ENCODE measurements at places on chromosomes 4 and X.
A peak's percentile ranks its signal among the peaks of the same experiment; 100 is the strongest.

GRCh38 chr4:137430171-137430570, 102.1 kb downstream of the PCDH18 start:
- DNase-seq, result no peak

GRCh38 chrX:27966955-27967354, 14.3 kb downstream of the DCAF8L1 start:
- peak; percentile 12 for DNase-seq

DNA sequence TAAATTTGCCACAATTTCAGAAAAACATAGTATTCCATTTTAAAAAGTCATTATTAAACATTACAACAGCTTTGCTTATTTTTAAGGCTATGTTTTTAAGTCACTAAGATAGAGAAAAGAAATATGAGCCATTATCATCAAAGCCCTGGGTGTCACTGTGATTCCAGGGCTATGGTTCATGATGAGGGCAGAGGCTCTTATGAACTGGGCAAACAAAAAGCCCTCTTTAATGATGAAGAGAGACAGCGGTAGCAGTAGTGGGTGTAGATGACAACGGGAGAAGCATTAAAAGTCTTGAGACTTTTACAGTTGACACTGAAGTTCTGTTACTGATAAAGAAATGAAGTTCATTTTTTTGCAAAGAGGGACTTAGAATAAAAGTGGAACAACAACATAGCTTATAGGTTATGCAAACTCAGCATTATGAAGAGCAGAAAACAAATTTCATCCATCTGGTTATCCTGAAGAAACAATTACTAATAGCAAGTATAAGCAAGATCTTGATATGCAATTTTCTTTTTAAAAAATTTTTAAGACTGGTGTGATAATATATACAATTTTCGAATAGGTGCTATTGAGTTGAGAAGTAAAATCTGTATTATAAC, 202.7 kb upstream of the ETNPPL start:
- no peak for DNase-seq

GRCh38 chr4:146478009-146478408, 43.7 kb downstream of the SLC10A7 start:
- DNase-seq, result no peak

- peak; percentile 54 for DNase-seq
Measured at GRCh38 chr4:110049951-110050925, 137.6 kb downstream of the EGF start.

- no peak for DNase-seq
Measured at GRCh38 chr4:78613522-78614321, 62.2 kb downstream of the ANXA3 start.

DNA sequence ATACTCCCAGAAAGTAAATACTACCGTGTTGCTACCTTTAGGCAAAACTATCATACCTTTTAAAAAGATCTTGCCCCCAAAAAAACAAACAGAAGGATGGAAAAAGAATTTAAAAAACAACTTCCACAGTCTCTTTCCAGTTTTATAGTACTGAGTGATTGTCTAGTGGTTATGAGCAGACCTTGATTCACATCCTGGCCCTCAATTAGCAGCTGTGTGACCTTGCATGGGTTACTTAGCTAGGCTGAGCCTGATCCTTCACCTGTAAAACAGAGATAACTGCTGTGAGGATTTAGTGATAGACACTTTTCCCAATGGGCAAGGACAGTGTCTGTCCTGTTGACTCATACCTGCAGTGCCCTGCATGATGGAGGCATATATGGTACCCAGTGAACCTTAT, 49.0 kb downstream of the SMAD1 start:
- DNase-seq, result no peak

DNA sequence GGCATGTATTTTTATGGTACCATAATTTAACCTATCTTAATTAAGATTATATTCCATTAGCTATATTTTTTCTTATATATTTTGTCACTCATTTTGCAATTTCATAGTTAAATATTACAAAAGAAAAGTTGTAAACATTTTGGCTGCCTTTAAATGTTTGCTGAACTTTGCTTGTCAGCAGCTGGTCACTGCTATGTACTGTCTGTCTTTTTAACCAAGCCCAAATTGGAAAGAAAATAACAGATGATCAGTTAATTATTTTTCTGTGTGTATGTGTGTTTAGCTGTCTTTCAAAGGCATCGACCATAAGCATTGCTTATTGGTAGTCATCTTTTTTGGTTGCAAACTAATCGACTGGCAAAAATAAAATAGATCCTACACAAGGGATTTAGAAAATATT, 54.4 kb upstream of the SMAD1 start:
- no peak for DNase-seq

GRCh38 chr4:41232856-41233255, 18.5 kb upstream of the APBB2 start:
- no peak for DNase-seq

DNA sequence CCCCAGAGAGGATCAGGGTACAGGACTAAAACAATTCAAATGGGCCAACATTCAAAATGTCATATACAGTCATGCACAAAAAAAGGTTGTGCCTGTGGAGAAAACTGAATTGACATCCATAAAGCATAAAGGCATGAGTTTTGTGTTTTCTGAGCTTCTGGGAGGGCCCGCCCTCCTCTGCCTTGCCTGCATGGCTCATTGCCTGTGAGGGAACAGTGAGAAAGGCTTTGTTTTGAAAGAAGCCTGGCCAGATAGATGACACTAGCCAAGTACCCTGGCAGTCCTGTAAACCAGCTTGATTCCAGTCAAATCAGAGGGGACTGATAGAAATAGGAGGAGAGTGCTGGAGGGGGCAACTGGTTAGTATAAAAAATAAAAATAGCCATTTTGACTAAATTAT, 194.3 kb downstream of the KIT start:
- no peak for DNase-seq

GRCh38 chr4:61201961-61202637, 2.0 kb downstream of the ADGRL3 start:
- DNase-seq, result peak; percentile 19

DNA sequence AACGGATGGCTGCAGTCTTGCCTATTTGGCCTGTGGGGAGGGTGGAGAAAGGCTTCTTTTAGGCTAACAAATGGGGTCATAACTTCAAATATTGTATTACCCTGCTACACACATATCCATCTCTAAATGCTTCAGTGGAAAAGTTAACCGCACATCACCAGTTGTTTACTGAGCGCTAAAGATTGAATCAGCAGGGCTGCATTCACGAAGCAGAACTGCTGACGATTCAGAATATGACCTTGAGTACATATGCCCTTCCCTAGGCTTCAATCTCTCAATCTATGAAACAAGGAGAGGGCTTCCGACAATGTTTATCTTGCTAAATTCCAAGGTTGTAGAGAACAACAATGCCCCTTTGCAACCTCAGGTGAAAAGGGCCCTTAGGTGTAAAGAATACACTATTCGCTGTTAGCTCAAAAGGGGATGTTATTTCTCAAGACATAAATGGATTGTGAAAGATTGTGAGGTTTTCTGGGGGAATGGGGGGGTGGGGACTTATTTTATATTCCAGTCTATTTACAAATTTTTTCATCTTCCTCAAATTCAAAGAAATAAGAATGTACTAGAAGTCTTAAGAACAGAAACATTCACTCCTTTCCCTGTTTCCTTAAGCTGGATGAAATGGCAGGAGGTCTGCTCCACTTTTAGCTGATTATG, 2.6 kb upstream of the ATP6AP2 start:
- DNase-seq, result no peak

DNA sequence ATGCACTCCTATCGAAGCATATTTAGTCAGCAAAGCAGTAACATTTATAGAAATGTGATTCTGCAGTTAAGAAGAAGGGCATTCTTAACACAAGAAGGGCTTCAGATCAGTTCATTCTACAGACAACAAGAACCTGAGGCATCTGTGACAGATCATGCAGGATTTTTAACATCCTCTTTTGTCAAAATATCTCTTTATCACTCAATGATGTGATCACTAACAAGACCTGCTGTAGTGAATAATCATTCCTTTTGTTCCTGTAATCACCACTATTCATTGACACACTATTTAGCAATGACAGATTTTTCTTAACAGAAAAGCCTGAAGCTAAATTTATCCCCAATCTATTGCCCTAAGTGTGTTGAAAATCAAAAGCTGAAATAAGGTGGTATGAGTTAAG, 47.8 kb upstream of the ARHGAP24 start:
- no peak for DNase-seq

DNA sequence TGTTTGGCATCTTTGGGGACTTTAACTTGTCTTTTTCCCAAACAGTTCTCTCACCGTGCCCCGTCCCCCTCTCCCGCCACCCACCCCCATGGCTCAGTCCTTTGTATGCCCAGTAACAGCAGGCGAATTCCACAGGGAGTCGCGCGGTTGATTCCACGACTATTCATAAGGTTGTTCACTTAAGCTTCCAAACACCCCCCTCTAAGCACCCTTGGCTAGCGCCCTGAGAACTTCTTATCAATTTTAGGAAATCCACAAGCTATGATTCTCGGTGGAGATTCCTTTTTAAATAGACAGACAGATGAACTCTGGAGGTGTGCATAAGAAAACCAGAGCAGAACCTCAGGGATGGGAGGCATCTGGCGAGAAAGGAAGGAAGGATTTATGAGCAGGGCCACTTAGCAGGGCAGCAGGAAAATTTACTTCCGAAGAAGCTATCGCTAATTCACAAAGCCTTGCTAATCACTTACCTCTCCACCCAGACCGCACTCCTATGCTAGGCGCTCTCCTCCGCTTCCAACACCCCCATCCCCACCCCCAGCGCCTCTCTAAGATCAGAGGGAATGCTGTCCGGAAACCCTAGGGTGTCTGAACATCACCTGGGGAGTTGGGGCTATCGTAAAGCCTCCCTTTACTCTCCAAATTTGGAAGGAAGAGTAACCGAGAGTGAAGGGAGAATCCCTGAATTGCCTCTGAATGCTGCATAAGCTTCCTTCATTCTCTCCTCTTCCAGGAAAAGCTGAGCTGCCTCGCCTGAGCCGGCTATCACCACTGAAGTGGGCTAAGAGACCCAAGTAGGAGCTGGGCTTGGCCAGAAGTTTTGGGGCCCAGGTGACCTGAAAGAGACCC, 1.7 kb downstream of the UNC5C start:
- DNase-seq, result no peak

DNA sequence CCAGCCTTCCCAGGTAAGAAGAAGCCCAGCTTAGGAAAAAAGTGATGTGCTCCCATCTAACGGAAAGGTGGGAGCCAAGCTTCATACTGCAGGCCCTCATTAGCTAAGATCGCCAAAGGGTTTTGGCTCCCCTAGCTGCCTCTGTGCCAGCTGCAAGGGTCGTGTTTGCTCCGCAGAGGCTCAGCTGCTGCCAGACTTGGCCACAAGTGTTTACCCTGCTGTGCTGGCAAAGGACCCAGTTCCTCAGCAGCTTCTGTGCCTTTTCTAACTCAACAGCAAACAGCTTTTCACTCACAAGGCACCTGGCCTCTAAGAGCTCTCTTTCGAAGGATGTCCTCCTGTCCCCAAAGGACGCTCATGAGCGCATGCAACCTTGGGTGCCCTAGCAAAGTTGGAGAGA, 12.2 kb upstream of the VMA21 start:
- no peak for DNase-seq

DNA sequence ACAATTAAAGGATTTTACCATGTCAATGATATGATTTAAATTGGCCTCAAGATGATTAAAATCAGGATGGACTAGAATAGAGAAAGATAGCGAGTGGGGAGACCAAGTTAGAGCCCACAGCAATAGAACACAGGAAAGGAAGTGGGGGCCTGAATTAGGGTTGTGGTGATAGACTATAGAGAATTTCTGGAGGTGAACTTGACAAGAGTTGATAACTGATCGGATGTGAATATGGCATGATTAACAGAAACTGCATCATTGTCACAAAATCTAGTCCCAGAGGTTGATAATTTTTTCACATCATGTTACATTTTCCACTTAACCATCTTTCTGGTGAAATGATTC, 26.3 kb upstream of the TRPC3 start:
- no peak for DNase-seq

- DNase-seq, result no peak
Measured at GRCh38 chr4:150781191-150781590, 199.2 kb downstream of the MAB21L2 start.

DNA sequence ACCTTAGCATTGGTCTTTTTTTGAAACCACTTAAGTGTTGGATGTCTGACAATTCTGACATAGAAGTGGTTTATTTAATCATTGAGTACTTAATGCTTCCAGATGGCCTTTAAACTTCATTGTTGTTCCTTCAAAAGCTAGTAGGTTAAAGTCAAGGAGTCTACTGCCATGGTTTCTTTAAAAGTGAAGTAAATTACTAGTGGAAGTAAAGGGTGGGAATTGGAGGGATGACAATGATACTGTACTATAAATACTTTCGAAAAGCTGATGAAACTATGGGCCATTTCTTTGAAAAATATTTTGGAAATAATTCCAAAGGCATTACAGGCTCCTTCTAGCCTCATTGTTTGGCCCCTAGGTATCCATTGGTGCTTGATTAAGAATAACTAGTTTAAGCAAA, 51.9 kb downstream of the ATP10D start:
- peak; percentile 68 for DNase-seq

DNA sequence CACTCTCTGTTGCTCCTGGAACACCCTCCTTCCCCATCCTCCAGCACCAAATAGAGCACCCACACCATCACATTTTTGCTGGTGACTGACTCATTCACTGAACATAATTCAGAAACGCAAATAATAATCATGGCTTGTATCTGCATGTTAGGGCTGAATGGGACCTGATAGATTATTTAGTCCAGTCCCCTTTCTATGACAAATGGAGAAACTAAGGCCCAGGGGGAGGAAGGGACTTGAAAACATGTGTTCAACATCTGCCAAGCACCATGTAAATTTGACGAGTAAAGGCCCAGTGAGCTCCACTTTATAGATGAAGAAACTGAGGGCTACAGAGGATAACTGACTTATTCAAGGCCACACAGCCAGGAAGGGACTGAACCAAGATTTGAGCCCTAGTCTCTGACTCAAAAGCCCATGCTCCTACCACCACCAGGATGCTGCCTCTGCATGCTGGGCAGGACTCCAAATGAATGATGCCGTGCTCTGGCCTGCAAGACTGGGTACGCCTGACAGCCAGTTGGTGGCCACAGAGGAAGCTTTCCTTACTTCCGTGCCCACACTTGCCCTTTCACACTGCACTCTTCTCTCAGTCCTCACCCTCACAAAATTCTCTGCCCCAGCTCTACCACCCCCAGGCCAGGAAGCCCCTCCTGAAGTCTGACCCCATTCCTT, 133.3 kb upstream of the PJA1 start:
- peak; percentile 37 for DNase-seq

- no peak for DNase-seq
Measured at GRCh38 chr4:169222761-169223160, 48.0 kb downstream of the SH3RF1 start.

- DNase-seq, result no peak
Measured at GRCh38 chr4:148196164-148196563, 246.1 kb downstream of the NR3C2 start.

DNA sequence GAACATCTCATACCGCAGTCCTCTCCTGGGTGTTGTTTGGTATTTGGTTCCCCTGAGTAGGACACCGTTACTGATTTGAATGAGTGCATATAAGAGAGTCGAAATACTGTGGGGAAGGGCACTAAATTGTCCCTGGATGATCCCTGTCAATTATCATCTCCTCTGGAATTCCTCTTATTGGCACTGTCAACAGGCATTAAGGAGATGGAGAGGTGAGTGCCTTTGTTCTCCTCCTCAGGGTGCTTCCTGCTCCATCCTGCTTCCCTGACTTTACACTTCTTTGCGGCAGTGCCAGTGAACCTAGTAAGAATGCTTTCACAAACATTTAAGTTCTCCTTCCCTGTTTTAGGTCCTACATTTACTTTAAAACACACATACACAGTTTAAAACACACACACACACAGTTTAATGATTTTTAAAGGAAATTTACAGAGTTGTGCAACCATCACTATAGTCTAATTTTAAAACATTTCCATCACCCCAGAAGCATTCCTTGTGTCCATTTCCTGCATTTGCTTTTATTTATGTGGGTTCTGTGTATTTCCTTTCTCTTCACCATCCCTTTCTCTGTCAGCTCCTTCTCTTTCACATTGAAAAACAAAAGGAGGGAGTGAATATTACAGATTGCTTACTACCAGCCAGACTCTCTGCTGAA, 20.9 kb upstream of the ZRSR2 start:
- DNase-seq, result peak; percentile 1

Measured in fibroblast of skin of scalp (primary cell).